ENCODE measurements at places on chromosomes 7 and 10.

DNA sequence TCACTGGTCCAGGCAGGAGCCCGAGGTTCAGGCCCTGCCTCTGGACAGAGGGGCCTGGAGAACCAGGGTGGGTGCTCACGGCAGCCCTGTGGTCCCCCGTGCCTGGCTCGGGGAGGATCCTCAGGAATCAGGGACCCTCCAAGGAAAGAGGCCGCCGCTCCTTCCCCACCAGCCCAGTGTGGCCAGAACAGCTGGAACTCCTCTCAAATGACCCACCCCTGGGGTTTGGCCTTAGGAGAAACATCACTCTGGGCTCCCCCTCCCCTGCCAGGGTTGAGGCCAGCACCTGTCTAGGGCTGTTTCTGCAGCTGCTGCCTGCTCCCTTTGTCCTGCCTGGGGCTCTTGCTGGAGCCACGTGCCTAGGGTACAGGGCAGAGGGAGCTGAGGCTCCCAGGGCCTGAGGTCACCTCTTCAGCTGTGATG is 161.0 kb downstream of the RNF216 start:
- DNase-seq, result no peak

- DNase-seq, result no peak
Measured at GRCh38 chr7:134444961-134445315, 14.0 kb downstream of the AKR1B1 start.

GRCh38 chr10:20769481-20769880 is 127.6 kb downstream of the NEBL start:
- no peak for DNase-seq

DNA sequence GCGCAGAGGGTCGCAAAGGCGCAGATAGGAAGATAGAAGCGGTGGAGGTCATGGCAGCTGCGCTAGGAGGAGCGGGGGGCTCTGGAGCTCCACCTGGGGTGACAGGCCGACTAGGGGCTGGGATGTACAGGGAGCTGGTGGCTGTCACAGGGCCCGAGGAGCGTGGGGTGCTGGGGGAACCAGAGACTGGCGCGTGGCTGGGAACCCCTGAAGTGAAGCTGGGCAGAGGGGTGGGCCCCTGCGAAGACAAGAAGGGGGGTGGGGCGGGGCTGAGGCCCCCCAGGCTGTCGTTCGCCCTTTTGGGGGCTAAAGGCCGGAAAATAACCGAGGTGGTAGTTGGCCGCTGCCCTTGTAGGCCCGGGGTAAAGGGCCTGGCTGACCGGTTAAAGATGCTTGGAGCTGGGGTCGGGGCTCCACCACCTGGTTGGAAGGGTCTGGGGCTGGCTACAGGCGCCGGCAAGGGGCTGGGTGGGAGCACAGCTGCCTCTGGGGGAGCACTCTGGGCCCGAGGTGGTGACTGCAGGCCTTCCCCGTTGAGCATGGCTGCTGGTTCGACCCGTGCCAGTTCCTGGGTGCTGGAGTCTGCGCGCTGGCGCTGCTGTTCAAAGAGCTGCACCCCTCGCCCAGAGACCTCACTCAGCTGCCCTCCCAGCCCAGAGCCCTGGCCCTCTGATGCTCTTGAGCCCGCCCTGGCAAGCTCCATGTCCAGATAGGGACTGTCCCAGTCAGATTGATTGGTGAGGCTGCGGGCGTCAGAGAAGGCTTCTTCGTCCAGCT is 6.8 kb upstream of the MYOZ1 start:
- no peak for DNase-seq

- no peak for DNase-seq
Measured at GRCh38 chr7:50142425-50143017, 49.5 kb upstream of the ZPBP start.

GRCh38 chr10:88237896-88238614 is 345.1 kb downstream of the RNLS start:
- no peak for DNase-seq

GRCh38 chr10:43228783-43229207 is 38.1 kb downstream of the RASGEF1A start:
- no peak for DNase-seq

DNA sequence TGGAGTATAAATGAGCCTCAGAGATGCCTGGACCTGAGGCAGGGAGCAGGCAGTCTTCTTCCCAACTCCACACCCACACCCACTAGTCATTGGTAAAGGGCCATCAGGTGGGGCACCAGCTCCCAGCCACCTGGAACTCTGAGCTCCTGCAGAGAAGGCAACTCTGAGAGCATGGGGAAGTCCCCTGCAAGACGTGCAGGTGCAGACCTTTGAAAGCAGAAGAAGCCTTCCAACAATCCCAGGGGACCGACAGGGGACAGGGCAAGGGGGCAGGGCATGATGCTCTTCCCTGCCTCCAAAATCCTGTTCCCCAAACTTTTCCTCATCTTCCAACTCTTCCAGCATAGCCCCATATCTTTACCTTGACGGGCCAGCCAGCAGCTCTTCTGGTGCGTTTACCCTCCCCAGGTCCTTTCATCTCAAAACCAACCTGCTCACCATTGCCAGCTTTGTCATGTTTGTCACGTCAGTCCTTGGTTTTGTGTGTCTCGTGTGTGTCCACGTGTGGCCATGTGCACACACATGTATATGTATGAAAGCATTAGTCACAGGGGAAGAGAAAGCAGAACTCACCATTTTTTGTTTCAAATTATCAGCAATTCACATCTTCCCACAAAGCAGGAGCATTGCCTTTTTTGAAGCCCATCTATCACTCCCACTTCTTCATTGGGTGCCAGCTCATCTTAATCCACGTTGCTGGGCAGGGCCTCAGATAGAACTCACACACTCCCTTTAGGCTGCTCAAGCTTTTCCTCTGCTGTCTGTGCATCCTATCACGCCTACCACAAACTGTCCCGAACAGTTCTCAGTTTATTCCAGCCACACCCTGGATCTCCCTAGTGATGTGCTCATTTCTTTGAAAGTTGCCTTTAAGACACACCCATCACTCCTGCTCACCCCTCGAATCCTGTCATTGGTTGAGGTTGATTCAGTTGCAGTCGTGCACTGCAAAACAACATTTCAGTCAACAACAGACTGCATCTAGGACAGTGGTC is 41.0 kb upstream of the AMPH start:
- no peak for DNase-seq

- DNase-seq, result no peak
Measured at GRCh38 chr7:78605119-78605518, 806.5 kb downstream of the PHTF2 start.

GRCh38 chr7:42502022-42502421 is 265.0 kb upstream of the GLI3 start:
- DNase-seq, result no peak

GRCh38 chr10:114095559-114096337 is 52.1 kb downstream of the ADRB1 start:
- peak; percentile 60 for DNase-seq

DNA sequence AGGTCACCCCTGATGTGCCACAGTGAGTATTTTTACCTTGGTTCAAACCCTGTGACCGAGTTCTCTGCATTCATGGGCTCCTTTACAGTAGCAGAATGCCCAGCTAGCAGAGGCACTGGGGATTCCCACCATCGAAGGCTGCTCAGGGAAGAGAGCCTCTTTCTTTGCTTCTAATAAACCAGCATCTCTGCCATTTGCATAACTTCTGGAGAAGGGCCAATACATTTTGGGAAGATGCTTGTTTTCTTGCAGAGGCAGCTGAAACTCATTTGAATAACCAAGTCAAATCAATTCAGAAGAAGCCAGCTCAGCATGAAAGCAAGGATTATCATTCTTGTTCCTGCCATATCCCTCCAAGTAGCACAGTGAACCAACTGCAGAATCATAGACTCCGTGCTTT is 82.9 kb upstream of the WDR11 start:
- DNase-seq, result no peak

DNA sequence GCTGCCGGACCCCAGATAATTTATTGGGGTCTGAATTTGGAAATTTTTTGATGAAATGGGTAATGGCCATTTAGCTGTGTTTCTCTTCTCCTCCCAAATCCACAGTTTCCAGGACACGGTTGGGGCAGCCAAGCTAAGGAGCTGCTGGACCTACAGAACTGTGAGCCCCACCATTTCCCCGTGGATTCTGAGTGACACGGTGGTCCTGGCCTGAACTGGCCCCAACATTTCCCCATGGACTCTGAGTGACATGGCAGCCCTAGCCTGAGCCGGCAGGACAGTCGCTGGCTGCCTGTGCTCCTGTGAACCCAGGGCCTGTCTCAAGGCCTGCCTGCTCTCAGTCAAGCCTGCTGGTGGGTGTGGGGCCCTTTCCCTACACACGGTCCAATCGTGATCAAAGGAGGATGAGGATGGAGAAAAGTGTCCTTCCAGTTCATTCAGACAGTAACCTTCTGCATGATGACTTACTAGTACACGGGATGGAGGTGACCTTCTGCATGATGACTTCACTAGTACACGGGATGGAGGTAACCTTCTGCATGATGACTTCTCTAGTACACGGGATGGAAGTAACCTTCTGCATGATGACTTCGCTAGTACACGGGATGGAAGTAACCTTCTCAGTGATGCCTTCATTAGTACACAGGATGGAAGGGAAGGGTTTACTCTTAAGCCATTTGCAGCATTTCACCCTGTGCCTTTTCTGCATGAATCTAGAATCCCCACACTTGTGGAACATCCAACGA is 359.9 kb downstream of the GLRX3 start:
- no peak for DNase-seq

DNA sequence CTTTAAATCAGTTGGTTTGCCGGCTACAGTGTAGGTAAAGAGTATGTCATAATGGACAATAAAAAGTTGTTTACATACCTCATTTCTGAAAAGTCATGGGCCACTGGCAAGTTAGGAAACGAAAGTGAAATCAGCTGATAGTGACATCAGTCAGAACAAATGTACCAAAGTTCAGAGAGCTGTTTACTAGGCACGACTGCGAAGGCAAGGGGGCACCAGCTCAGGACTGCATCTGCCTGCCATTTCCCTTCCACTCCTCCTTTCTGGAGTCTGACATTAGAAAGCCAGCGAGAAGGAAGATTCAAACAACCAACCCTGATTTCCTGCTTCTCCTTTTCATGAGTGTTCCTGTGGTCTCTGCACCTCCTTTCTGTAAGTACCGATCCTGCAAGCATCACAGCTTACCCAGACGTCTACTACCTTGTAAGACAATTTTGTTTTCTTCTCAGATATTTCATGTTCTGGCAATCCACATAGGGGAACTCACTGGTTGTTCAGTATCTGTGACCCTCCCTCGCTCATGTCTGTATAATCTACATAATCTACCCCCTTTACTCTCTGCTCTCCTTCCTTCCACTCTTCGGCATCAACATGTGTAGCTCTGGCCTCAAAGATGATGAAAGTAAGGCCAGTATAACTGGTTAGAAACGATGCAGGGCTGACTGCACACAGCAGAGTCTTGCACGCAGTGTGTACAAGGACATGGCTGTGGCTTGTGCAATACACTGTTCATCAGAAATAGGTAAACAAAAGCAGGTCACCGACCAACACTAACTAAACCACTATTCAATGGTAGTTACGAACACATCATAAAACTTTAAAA is at the start of gene TMEM140:
Gene TMEM140 (plus strand): TSS at position 174 of the 823 bp plus-strand sequence. CDS start 16,370 bp downstream, outside the sequence.
- DNase-seq, result no peak

DNA sequence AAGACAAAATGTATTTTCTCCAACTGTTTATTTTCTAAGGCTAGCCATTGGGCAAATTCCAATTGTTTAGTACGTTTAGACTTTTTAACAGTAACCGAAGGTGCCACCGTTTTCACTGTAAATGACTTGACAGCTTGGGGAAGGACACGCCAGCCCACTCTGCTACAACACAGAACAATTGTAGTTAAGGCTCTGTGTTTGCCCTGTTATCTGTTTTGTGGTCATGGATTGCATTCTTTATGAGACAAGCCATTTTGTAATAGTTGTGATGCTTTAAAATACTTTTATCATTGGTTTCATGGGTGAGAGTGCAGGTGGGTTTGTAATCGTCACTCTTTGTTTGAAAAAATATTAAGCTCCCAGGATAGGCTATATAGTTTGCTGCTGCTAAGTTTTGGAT is 6.6 kb upstream of the PITRM1 start:
- no peak for DNase-seq

DNA sequence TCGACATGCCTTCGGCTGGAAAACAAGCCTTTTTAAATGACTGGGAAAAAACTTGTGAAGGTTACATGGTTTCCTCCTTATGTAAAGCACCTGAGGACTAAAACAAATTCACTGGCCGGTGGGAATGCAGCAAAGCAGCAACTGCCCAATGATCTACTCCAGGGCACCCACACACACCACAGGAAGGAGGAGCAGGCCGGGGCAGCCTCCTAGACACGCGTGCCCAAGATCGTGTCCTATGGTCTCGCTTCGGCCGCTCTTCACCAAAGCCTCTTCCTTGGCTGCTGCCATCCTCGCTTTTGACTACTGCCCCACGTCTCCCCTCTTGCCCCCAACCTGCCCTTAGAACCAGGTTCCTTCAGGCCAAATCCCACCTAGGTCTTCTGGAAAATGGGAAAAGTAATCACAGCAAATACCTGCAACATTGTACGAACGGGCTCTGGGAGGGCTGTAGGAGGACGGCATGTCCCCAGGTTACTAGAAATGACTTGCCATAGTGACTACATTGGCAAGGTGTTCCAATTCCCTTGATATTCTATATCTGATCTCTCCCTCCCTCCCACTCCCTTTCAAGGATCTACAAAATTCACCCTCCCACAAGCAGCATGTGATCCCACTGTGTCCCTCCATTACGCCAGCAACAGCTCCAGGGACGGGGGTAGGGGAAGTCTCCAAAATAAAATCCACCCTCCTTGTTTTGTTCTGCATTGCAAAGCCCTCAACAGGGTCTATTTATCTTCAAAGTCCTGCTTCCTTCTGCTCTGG is 84.9 kb downstream of the RNF216 start:
- no peak for DNase-seq

GRCh38 chr10:21458126-21458871 is 67.2 kb downstream of the SKIDA1 start:
- no peak for DNase-seq

GRCh38 chr10:32909456-32909855 is 48.6 kb downstream of the ITGB1 start:
- no peak for DNase-seq

GRCh38 chr10:37992083-37992482 is 15.6 kb upstream of the ZNF25 start:
- no peak for DNase-seq

DNA sequence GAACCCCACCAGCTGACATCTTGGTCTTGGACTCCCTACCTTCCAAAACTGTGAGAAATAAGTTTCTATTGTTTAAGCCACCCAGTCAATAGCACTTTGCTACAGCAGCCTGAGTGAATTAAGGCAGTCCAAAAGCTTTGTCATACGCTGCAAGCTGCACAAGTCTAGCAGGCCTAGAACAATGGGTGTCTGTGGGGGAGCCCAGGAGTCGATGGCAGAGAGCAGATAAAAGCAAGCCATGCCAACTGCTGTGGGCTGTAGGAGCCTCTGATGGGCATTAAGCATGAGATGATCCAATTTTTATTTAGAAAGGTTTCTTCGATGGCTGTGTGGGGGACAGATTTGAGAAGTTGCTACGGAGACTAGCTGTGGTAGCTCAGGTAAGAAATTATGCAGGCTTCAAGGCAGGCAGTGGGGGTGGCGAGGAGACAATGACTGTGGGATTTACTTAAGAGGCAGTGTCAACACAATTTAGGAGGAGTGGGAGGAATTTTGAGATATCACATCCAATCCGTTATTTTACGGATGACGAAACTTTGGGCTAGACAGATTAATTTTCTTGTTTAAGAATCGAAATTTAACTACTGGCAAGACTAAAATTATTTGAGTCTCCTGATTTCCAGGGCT is 110.4 kb downstream of the NRCAM start:
- DNase-seq, result no peak

- no peak for DNase-seq
Measured at GRCh38 chr10:23813687-23814086, 374.8 kb downstream of the OTUD1 start.

- no peak for DNase-seq
Measured at GRCh38 chr7:51543801-51544553, 227.4 kb upstream of the COBL start.

GRCh38 chr7:107105591-107106245 is 61.2 kb downstream of the PRKAR2B start:
- no peak for DNase-seq

All from GM12864 (cell line).